Caudate nucleus (tissue), 63 donors: ENCODE measurements at places on chromosomes 5 and 9.

DNA sequence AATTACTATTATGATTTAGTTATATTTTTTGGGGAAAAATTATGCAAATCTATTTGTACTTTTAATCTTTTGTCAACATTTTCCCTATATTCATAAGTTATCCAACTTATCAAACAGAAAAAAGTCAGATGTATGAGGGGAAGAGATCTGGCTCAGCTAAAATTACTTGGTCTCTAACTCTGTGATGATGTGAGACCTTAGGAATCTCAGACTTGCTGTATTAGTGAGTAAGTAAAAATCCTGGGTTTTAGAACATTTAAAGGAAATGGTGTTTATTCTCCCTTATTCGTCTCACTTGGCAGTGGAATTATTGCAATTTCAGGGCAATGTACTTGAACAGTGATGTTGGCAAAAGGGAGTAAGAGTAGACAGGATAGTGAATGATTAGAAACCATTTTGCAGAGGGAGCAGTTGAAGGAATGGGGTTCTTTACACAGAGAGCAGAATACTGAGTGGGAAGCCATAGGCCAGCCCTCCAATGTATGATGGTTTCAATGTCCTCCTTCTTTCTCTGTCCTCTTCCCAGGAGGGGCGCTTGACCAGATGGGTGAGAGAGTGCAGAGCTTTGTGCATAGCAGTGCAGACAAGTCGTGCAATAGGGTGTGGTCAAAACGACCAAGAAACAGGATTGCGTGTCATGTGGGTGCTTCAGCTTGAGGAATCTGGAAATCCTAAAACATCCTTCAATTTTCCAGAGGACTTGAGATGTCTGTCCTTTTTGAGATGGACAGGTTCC is 91.7 kb downstream of the TENT4A start:
- no peak for DNase-seq

- DNase-seq, result no peak
These were observed 24.7 kb upstream of the TNFSF8 start for GRCh38 chr9:114954956-114955582.

DNA sequence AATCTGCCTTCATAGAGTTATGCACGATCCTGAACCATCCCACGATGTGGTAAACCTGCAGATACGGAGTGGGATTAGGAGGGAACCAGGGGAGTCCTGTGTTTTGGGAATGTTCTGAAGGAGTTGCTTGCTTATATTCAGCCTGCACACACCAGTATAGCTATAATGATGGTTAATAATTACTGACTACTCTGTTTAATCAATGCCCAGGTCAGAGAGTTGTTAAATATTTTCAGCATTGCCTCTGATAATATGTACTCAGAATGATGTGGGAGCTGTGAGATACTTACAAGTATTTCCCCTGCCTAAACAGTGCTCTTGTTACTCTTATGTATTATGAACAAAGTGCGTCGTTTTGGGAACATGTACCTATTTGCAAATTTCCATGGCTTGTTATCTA is 34.8 kb upstream of the STK32A start:
- DNase-seq, result no peak

- DNase-seq, result no peak
These were observed 65.5 kb downstream of the CCNH start for GRCh38 chr5:87347272-87347671.

DNA sequence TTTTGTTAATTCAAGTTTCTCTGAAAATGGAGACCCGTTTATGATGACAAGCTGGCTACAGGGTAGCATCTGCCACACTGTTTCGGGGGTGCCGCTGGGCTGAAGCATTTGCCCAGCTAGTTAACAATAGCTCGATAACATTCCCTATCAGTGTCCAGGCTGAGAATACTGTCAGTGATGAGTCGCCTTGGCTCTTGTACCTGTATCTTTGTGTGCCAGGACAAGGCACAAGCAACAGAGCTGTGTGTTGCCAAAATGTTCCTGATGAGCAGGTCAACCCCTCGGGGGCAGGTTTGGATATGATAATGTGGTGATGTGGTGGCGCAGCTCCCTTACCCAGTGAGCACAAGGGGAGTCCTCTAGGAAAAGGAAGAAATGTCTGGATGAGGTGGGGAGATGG is 7.0 kb downstream of the TGFBI start:
- DNase-seq, result no peak

DNA sequence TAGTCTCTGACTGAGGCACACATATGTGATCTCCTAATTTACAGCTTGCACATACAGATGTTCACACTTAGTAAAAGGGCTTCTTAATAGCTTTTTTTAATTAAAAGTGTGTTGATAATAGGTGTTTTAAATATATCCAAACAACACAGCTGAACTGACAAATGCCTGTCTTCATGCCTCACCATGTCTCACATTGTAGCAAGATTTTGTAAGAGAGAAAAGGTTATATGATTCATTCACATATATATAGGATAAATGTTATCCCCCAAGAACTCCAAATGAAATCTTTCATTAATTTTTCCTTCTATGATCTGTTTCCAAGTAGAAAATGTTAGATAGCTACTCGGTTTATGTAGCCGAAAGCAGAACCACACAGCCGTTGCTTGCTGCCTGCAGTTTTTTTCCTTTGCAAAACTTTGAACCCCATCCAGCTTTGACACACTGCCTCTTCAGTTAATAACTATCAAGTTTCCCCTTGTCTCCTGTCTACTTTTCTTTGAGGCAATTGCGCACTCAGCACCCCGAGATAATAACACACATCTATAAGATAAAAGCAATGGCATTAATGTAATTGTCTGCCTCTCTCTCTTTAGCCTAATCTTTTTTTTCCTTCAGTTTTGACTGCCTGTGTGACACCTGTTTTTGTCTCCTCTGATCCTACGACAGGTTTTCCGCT is 299.2 kb downstream of the BNC2 start:
- DNase-seq, result no peak

GRCh38 chr5:147874910-147875367 is 3.6 kb upstream of the SCGB3A2 start:
- DNase-seq, result no peak

GRCh38 chr5:108636135-108636853 is 111.4 kb upstream of the FER start:
- no peak for DNase-seq

GRCh38 chr5:5437227-5438172 is 15.0 kb downstream of the ICE1 start:
- no peak for DNase-seq

DNA sequence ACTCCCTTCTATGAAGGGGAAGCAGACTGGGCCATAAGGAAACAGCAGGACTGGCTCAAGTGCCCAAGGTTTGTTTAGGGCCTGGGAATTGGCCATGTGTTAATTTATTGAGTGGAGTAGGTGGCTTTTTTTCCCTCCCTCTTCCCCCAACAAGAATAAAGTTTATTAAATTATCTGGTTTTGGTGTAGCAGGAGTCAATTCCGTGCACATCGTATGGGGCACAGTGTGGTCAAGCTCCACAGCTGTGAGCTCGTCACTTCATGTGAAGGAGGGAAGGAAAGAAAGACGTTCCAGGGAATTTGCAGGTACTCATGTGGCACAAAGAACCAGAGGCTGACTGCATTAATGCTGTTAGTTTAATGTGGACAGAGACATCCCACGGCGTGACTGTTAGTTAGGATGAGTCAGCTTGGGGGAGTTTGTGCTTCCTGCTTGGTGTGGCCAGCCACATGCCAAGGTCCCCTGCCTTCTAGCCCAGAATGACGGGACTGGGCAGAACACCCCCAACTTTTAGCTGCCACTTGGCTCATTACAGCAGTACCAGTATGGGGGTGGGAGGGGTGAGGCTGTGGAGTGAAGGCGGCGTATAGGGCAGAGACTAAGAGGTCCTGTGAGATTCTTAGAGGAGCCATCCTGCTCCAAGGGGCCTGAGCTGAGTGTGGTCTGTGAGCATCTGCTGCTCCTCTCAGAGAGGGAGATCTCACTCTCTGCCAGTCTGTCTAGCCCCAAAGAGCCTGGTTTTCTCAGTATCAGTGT is 33.2 kb downstream of the CSF1R start:
- no peak for DNase-seq

- DNase-seq, result no peak
These were observed 48.0 kb downstream of the EPB41L4A start for GRCh38 chr5:112371067-112371466.

GRCh38 chr9:103552712-103553111 is 541.4 kb upstream of the SMC2 start:
- no peak for DNase-seq
